ENCODE measurements at places on chromosomes 5 and 9.
A peak's percentile ranks its signal among the peaks of the same experiment; 100 is the strongest.

GRCh38 chr5:55853818-55854217 is 2.7 kb downstream of the IL31RA start:
- no peak for DNase-seq

- DNase-seq = no peak
Observed at GRCh38 chr9:73007966-73008672, 55.3 kb upstream of the ALDH1A1 start.

DNA sequence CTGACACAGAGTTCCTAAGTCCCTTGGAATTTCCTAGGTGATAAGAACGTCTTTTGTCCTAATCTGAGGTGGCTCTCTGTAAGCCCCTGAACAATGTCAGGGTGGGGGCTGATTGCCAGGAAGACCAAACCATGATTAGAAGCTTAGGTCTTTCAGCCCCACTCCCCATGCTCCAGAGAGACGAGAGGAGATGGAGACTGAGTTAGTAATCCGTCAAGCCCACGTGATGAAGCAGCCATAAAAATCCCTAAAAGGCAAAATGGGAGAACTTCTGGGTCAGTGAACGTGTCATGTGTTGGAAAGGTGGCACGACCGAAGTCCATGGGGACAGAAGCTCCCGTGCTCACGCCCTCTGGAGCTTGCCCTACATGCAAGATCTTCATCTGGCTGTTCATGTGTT is 85.6 kb downstream of the RAD23B start:
- no peak for DNase-seq

GRCh38 chr5:172450861-172451695 is 3.2 kb downstream of the SH3PXD2B start:
- no peak for DNase-seq

GRCh38 chr5:175471196-175471595 is 7.2 kb upstream of the SFXN1 start:
- no peak for DNase-seq

GRCh38 chr9:110076894-110077725 is 130.8 kb downstream of the C9orf152 start:
- no peak for DNase-seq

- DNase-seq = no peak
Observed at GRCh38 chr9:91349115-91349555, 12.6 kb downstream of the AUH start.

GRCh38 chr9:12183321-12183720 is 509.9 kb upstream of the TYRP1 start:
- no peak for DNase-seq

- no peak for DNase-seq
Observed at GRCh38 chr5:74105126-74105780, 479.3 kb downstream of the ARHGEF28 start.

- DNase-seq = peak; percentile 92
Observed at GRCh38 chr9:98707166-98708102, 1.3 kb downstream of the GABBR2 start.

DNA sequence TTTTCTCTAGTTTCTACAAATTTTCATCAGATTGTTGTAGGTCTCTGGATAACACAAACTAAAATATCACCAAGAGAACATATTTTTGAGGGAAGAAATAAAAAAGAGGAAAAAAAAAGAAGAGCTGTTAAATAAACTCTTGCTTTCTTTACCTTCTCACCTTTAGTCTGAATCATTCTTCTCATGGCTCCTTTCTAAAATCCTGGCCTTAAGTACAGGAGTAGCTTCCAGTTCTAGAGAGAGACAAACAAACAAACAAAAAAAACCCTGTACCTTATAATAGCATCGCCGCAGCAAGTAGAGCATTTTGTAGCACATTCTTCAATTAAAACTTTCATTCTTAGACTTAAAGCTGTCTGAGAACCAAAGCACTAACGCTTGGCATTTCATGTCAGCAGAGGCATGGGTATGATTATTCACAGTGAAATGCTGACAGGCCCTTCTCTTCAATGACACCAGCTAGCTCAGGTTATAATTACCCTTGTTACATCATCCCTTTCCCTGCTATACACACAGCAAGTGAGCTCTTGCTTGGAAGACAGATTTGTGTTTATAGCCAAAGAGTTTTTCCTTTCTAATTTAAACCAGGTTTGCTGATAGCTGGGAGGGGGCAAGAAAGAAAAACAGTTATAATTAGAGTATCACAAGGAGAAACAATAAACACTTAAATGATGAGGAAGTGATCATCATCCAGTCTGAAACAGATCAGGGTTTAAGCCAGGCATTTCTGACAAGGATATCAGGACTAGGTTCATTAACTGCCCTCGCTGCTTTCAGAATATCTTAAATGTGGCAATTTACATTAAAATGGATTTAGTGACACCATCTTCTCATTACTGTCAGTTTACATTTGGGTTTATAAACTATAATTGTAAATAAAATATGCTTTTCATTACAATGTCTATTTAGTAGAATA is 510.9 kb upstream of the ZNF608 start:
- peak; percentile 62 for DNase-seq

GRCh38 chr5:66540078-66540477 is 56.1 kb upstream of the MAST4 start:
- DNase-seq = no peak

- DNase-seq = no peak
Observed at GRCh38 chr9:133955821-133956411, 36.2 kb downstream of the VAV2 start.

GRCh38 chr5:150177721-150178120 is 11.1 kb downstream of the CDX1 start:
- DNase-seq = no peak

DNA sequence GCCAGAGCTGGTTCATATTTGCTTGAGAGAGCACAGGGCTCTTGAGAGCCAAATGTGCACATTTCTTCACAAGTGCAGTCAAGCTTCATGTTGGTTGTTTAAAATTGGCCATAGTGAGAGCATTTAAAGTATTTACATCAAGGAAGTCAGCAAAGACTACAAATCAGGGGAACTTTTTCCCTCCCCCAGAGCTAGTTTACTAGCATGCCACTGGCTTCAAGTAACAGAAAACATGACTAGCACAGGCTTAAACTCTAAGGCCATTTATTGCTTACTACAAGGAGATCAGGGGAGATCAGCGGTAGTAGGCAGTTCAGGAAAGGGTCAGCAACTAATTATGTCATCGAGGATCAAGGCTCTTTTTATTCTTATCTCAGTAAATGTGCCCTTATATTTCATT is 11.0 kb upstream of the CCDC171 start:
- no peak for DNase-seq

- DNase-seq = no peak
Observed at GRCh38 chr9:35698231-35698630, 8.5 kb upstream of the TPM2 start.

- no peak for DNase-seq
Observed at GRCh38 chr5:165137701-165138100, 1632.3 kb downstream of the MAT2B start.

GRCh38 chr5:9544056-9544455 is 1.8 kb downstream of the SEMA5A start:
- DNase-seq = no peak

Data from SHP77 (cell line).